MG63 (cell line): ENCODE measurements at places on chromosomes 16 and 17. TPM values are rescaled to one million over a fixed set of nuclear protein-coding genes. Genes with fewer than 3 reads are reported as not detected.

Gene GJC1
- total RNA-seq: 15.4 and 60.0 TPM in 2 replicates

Gene NPIPA8
- 12.3 and 23.3 TPM in 2 replicates for total RNA-seq

Gene ANKRD40CL
- not detected in 2 replicates for total RNA-seq

Gene SNAI3
- total RNA-seq: not detected in 2 replicates

DNA sequence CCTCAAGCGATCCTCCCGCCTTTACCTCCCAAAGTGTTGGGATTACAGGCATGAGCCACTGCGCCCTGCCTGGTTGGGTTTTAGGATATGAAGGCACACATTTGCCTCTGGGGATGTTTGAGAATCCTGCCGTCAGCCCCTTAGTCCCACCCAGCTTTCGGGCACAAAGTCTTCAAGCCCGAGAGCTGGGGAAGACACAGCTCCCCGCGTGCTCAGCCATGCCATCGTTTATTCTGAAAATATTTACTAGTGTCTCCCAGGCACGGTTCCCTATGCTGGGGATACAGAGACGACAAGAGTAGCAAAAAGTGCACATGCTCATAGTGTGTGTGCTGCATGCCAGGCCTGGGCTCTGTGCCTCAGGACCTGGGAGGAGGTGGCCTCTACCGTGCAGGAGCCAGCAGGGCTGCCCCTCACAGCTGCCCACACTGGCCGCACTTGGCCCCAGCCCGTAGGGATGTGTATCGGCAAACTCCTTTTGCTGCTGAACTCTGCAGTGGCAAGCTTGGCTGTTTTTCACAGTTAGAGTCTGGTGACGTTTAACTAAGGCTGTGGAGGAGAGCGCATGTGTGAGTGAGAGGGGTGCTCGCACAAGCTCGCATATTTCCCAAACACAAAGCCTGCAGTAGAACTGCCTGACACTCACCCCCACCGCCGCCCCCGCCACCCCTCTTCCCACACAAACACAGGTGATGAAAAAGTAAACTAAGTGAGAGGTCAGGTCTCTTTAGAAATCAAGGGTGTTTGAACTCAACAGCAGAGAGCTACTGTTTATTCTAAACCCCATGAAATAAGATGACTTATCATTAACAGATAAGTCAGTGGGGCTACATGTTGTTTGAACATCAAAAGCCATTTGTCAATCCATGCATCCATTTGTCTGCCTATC is 266.4 kb downstream of the MRTFB start:
- DNase-seq: no peak

- DNase-seq: no peak
Observed at GRCh38 chr17:5097101-5097834, 14.4 kb downstream of the ZNF232 start.

DNA sequence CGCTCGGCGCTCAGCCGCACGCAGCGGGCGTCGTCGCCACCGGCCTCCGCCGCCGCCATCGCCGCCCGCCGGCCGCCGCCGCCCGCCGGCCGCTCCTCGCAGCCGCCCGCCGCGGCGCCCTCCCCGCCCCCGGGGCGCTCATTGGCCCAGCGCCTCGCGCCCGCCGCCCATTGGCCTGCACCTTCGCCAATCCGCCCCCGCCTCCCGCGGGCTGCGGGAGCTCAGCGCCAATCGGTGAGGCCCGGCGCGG is at the start of gene PGP:
TSS of gene PGP (minus strand) at position 122 of the 250 bp plus-strand sequence. CDS start at position 59, 63 bp downstream.
- no peak for DNase-seq

- no peak for DNase-seq
Observed at GRCh38 chr16:27826081-27826892, 237.2 kb downstream of the GSG1L start.

DNA sequence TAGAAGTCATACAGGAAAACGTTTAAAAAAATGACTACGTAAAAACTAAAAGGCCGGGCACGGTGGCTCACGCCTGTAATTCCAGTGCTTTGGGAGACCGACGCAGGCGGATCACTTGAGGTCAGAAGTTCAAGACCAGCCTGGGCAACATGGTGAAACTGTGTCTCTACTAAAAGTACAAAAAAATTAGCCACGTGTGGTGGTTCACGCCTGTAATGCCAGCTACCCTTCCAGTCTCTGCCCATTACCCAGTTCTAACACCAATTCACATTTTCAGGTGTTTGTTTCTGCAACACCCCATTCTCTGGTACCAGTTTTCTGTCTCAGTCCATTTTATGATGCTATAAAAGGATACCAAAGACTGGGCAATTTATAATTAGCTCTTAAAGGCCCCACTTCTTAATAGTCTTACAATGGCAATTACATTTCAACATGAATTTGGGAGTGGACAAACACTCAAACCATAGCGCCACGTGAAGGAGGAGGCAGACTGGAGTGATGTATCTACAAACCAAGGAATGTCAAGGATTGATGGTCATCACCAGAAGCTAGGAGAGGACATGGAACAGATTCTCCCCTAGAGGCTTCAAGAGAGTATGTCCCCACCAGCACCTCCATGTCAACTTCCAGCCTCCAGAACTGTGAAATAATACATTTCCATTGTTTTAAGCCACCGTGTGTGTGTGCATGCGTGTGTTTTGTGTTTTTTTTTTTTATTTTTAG is 791 bp upstream of the C17orf75 start:
- no peak for DNase-seq

- DNase-seq: peak; percentile 55
Observed at GRCh38 chr17:60390925-60391470, 935 bp downstream of the USP32 start.

DNA sequence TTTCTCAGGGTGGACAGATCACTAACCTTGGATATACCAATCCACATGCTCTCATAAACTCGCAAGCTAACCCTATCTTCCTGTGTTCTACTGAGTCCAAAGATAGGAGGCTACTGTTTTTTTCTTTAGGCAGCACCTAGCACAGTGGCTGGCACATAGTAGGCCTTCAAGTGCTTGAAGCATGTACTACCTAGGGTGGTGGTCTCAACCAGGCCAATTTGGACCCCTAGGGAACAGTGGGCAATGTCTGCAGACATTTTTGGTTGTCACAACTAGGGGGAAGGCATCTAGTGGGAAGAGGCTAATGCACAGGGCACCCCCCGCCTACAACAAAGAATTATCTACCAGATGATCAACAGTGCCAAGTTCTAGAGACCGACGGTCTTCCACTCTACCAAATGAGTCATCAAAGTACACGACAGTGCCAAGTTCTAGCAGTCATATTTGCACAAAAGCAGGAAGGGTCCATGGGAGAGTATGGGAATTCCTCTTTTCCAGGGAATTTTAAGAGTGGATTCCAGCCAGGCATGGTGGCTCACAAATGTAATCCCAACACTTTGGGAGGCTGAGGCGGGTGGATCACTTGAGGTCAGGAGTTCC is 390.3 kb downstream of the SLC39A11 start:
- peak; percentile 73 for DNase-seq
